ENCODE measurements at places on chromosomes 7 and 10. TPM values are rescaled to one million over a fixed set of nuclear protein-coding genes. Genes with fewer than 3 reads are reported as not detected.
A peak's percentile ranks its signal among the peaks of the same experiment; 100 is the strongest.

SPDYE2 gene
- total RNA-seq: not detected

GRCh38 chr10:1094112-1095057 is 38.2 kb downstream of the WDR37 start:
- DNase-seq: no peak

SPDYE8 gene
- not detected for total RNA-seq

GRCh38 chr10:112959207-112959838 is 9.3 kb downstream of the TCF7L2 start:
- DNase-seq: no peak

- peak; percentile 89 for DNase-seq
These were observed 20.0 kb downstream of the UNC5B start for GRCh38 chr10:71232089-71232998.

AKR1C8 gene
- total RNA-seq: 0.25 TPM

GCK gene
- 1.4 TPM for total RNA-seq

- no peak for DNase-seq
These were observed 118.4 kb downstream of the GFRA1 start for GRCh38 chr10:116154651-116155050.

DNA sequence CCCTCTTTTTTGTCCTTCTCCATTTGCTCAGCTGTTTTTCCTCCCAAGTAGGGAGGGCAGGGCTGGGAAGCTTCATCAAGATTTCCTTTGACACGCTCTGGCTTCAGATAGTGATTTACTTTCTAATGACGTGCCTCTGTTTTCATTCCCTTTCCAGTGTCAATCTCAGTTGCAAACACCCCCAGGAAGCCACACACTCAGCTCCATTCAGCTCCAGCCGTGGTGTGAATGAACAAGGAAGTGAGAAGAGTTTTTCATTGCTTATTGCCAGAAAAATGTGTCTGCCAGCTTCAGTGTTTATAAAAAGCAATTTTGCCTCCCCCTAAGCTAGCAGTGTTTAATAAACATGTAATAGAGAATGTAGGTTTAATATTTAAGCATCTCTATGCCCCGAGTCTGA is 108.7 kb upstream of the DPP6 start:
- no peak for DNase-seq

ABLIM1 gene
- total RNA-seq: 808 TPM

DNA sequence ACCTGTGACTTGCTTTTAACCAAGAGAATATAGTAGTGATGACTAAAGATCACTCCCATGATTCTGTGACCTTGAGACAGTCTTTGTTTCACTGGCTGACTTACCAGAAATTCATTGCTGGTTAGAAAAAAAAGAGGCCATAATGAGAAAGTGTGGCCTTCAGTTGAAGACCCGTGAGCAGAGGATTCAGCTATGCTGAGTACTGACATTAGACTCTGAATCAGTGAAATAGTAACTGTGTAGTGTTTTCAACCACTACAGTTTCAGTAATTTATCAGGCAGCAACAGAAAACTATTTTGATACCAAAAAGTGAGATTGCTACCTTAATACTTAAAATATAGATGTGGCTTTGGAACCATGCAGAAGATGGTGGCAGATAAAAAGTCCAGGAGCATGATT is 298.0 kb upstream of the KCND2 start:
- no peak for DNase-seq

DNA sequence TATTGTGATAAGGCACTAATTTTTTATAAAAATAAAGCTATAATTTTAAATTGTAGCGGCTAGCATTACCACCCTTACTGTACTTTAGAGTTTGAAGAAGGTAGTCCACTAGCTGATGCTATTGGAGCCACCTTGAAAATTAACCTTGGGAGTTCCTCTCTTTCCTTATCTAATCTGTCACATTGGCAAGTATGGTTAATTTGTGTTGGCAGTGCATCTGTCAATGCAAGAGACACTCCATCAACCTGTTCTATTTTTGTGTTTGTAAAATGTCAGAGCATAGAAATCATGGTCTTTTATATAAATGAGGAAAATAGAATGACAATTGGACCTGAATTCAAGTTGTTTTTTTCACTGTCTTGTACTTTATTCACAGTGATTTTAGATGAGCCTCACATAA is 20.5 kb downstream of the GLCCI1 start:
- DNase-seq: no peak

PTF1A gene
- total RNA-seq: not detected

GRCh38 chr7:120725376-120726039 is 132.4 kb downstream of the TSPAN12 start:
- DNase-seq: no peak

DNA sequence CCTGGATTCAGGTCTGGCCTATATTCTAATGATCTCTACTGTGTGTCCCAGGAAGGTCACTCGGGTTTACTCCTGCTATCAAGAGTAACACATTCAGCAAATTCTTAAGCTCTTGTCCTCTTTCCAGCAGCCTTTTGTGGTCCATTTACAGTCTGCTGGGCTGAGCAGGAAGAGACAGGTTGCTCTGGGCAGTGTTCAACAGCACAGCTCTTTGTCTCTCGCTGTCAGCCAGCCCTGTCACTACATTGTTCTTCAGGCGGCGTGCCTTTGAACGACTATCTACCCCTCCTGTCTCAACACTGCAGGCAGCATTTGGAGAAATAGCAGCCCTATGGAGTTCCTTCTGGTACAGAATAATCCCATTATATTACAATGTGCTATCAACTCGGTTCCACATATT is 192.2 kb upstream of the TBX20 start:
- peak; percentile 53 for DNase-seq

RNF32 gene
- total RNA-seq: not detected

GRCh38 chr7:152016947-152017346 is 8.5 kb upstream of the GALNT11 start:
- DNase-seq: no peak

ALOX5 gene
- total RNA-seq: 4.5 TPM

GNAI1 gene
- total RNA-seq: 13.7 TPM

XRCC2 gene
- 0.67 TPM for total RNA-seq

DNA sequence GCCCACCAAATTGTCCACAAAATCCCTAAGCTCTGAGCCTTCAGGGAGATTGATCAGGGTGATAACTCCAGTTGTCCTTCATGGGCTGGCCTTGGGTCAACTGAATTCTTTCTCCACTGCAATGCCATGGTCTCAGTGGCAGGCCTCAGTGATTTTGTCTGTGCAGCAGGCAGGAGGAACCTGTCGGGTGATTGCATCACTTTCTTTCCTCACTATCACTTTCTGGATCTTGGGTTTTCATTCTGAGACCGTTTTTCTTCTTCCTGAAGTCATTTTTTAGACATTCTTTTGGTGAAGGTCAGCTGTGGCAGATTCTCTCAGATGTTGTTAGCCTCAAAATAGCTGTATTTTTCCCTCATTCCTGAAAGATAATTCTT is 28.8 kb upstream of the LCOR start:
- no peak for DNase-seq

GRCh38 chr10:43680035-43680434 is 31.4 kb upstream of the ZNF32 start:
- DNase-seq: no peak

DNA sequence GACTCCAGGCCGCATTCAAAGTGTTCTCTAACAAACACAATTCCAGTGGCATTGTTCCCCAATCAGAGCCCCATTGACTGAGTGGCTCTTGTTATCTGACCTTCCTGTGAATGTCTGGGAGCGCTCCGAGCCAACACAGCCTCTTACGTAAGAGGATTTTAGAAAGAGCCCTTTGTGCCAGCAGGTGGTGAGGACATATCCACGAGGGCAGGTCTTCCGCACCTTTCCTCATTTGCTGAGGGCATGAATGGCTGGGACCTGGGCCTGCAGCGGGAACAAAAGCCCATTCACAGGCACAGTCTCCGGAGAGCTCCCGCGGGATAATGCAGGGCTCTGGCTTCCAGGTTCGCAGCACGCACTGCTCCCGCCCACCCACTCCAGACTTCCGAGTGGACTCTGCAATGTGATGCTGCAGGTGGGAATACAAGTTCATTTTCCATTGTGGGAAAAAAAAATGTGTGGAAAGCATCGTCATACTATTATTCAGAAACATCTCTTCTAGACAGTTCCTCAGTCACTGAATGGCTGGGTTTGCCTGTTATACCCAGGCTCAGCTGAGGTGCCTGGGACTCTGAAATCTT is 295.0 kb upstream of the IGFBP3 start:
- DNase-seq: peak; percentile 48

ZRANB1 gene
- 25.3 TPM for total RNA-seq

DNA sequence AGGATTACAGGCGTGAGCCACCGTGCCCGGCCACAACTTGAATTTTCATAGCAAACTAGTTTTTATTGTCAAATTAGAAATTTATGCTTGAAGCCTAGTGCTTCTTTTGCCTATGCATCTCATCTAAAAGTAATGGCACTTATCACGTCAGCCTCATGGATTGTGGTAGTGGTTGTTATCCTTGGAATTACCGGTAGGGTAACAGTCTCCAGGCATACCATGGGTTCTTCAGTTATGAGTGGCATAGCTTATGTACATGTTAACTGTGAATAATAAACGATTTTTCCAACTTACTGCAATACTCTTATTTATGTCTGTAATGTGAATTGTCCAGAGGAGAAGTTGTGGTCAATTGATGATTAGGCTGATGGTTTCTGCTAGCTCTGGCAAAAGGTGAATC is 63.1 kb downstream of the BMPR1A start:
- no peak for DNase-seq

DNA sequence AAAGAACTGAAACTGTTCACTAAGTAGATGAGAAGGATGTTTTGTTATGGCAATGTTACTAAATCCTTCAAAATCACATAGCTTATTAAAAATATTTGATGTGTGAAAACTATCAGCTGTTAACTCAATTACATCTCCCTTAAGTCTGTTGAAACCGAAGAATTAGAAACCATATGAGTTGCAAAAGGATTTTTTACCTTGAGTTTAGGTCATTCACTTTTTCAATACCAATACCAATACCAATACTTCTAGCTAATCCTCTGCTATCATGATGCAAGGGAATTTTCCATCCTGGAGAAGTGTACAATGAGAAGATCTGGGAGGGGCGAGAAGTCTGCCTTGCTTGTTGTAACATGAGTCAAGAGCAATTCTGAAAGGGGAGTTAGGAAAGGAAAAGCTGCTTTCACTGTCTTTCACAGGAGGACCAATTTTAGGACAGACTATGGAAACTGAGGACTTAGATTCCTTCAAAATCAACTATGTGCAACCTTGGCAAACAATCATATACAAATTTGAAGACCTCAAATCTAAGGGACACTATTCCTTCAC is 199.7 kb downstream of the IMMP2L start:
- DNase-seq: no peak

AMZ1 gene
- 0.05 TPM for total RNA-seq
